Activated CD8-positive, alpha-beta memory T cell treated with anti-CD3 and anti-CD28 coated beads for 1 hour (primary cell): ENCODE measurements at places on chromosomes 5 and 9.

DNA sequence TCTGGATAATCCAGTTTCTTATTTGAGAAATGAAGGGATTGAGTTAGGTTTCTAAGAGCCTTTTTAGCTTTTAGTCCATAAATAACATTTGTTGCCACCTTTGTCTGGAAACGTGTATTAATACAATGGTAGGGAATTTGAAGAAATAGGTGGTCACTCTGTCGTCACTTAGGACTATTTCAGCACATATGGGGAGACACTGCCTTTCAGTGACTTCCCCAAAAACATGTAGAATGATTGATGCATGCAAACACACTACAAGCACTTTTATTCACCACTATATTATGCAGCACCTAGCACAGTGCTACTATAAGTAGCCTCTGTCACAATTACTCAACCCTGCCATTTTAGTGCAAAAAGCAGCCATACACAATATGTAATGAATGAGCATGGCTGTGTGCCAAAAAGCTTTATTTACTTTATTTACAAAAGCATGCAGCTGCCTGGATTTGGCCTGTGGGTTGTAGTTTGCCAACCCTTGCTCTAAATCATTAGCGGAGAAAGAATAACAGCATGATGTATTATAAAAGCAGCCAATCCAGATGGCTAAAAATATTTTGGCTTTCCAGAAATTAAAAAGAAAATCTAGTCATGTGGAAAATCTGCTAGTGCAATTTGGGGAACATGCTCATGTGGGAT lies 154.2 kb upstream of the HMHB1 start:
- no peak for DNase-seq

DNA sequence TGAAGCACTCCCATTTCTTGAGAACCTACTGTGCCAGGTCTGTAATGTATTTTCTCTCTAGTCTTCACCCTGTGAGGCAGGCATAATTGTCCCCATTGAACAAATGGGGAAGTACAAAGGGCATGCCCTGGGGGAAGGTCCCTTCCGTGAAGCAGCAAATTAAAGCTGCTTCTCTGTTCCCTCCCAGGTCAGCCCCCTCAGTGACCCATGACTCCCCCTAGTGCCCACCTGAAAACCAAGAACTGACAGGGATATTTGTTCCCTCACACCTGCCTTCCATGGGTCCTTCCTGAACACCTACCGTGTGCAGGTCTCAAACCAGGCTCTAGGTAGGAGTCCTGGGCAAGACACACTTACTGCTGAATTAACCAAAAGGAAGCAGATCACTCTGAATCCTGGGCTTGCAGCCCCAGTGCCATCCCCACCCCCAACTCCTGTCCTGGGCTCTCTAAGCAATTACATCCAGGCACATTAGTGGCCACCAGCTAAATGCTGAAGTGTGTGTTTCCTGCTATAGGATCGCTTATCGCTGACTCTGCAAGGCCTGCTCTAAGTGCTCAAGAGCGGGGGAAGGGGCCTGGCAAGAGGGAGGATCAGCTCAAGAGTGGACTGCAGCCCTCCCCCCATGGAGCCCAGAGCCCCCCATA lies 254.8 kb downstream of the CDK5RAP2 start:
- no peak for DNase-seq

DNA sequence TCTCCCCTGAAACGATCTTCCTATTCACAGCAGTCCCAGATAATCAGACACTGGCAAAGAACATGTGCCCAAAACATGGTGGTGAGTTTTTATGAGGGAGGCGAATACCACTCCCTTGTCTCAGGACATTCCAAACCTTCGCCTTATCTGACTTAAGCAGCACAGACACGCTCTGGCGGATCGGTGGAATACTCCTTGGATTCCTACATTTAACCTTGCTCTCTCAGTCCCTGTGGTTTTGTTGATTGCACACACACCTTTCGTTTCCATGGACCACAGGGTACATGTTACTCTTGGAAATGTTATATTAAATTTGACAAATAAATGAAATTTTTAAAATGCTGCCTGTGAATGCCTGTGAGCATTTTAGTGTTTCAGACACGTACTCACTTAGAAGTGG lies 87.8 kb upstream of the CPEB4 start:
- DNase-seq: no peak

DNA sequence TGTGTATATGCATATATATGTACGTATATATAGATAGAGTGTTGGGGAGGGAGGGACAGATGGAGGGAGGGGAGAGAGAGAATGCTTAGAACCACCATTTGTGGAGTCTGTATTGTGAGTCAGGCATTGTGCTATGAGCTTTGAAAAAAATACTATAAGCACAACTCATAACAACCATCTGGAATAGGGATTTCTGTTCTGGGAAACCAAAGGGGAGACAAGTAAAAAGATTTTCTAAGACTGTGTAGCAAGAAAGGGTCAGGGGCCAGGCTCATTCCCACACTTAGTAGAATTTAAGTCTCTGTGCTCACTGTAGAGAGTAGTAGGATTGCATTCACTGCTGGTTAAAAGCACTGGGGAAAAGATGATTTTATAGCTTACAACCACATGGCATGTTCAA lies 202.3 kb upstream of the SGCD start:
- DNase-seq: no peak

- no peak for DNase-seq
Measured at GRCh38 chr5:11222169-11222568, 461.1 kb upstream of the DAP start.
